ENCODE measurements at places on chromosomes 12 and 14.

GRCh38 chr12:14238221-14238792, 127.2 kb upstream of the ATF7IP start:
- DNase-seq: peak; percentile 35

- DNase-seq: no peak
These were observed 127.4 kb upstream of the ATP2B1 start for GRCh38 chr12:89836026-89836425.

- DNase-seq: no peak
These were observed 196.3 kb downstream of the TSPAN9 start for GRCh38 chr12:3273409-3273853.

- no peak for DNase-seq
These were observed 53.4 kb upstream of the NAV3 start for GRCh38 chr12:77777274-77777673.

DNA sequence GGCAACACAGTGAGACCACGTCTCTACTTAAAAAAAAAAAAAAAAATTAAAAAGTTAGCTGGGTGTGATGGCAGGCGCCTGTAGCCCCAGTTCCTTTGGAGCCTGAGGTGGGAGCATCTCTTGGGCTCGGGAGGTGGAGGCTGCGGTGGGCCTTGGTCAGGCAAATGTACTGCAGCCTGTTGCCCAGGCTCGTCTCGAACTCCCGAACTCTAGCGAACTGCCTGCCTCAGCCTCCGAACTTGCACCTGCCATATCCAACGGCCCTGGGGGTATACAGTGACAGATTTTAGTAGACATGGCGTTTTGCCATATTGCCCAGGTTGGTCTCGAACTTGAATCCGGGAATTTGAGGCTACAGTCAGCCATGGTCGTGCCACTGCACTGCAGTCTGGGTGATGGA, 195.4 kb downstream of the ALG10 start:
- DNase-seq: no peak

GRCh38 chr12:5260086-5260485, 171.8 kb upstream of the NTF3 start:
- no peak for DNase-seq

DNA sequence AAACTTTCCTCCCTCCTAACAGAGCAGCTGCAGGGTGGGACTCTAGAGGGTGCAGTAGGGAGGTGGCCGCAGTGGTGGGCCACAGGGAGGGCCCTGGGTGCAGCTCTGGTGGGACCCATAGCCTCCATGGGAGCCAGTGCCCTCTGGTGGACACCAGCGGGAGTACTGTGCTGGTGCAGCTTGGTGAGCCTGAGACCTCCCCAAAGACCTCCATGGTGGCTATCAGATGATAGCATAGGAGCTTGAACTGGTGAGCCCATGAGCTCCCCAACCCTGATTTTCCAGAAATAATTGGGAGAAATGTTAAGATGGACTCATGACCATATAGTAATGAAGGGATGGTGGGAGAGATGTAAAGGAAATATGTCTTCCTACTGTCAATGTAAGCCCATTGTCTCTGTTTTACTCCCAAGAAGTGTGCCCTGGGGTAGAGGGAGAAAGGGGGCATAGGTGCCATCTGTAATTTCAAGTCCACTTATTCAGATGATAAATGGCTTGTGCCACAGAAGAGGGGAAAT, 98.7 kb downstream of the GAS2L3 start:
- no peak for DNase-seq

All from NCI-H2029 treated with DMSO at 0.1 percent for 48 hours (cell line).